Osteocyte (in vitro differentiated cells): ENCODE measurements at places on chromosomes 13 and 19. TPM values are rescaled to one million over a fixed set of nuclear protein-coding genes. Genes with fewer than 3 reads are reported as not detected.

GRCh38 chr19:35986111-35986510 is 8.9 kb upstream of the SDHAF1 start:
- DNase-seq: no peak
- H3K36me3 ChIP-seq: no peaks in the 10 kb centered on the region
- H3K27me3 ChIP-seq: peaks cover 26% of the 10 kb centered on the region

GRCh38 chr19:38425810-38426466 is at the start of gene RASGRP4:
Gene RASGRP4, minus strand, starts transcription at chr19:38426219. Its CDS starts 128 bp downstream, at chr19:38426091.
- peaks cover 21% of the 10 kb centered on the region for H3K27me3 ChIP-seq
- no peaks in the 10 kb centered on the region for H3K36me3 ChIP-seq
- no peak within 1 kb of the TSS for H3K4me3 ChIP-seq
- H3K27ac ChIP-seq: no peak within 1 kb of the TSS
- DNase-seq: no peak
- peaks cover 1% of the 10 kb centered on the region for H3K4me1 ChIP-seq

DNA sequence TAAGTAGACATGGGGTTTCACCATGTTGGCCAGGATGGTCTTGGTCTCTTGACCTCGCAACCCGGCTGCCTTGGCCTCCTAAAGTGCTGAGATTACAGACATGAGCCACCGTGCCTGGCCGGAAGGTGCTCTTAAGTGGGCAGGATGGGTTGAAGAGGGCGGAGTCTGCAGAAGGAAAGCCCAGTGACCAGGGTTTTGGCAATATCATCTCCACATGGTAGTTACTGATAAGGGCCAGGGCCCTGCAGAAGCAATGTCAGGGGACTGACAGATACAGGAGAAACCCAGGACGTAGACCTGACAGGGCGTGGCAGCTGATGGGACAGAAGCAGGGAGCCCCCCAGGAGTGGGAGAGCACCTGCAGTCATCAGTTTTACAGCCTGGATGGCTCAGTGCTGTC is 45.7 kb upstream of the RNF113B start:
- DNase-seq: no peak
- H3K27me3 ChIP-seq: no peaks in the 10 kb centered on the region
- H3K27ac ChIP-seq: no peak overlapping the region
- H3K36me3 ChIP-seq: peaks cover 31% of the 10 kb centered on the region

Gene ANGPTL8
- not detected in 2 replicates for total RNA-seq

DNA sequence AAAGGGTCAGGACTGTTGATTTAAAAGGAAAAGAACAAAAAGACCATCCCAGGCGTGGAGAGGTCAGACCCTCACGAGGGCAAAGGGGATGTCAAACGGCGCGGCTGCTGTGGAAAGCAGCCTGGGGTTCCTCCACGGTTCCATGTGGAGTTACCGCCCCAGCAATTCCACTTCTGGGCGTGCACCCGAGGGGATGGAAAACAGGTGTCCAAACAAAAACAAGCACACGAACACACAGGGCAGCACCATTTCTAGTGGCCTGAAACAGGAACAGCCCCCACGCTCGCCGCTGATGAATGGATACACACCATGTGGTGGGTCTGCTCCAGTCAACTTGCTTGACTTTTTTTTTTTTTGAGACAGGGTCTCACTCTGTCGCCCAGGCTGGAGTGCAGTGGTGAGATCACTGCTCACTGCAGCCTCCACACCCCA is 11.2 kb downstream of the AP3D1 start:
- peak overlapping the region; percentile 44 for H3K27ac ChIP-seq
- no peak overlapping the region for H3K4me3 ChIP-seq
- H3K36me3 ChIP-seq: peaks cover 12% of the 10 kb centered on the region
- DNase-seq: no peak

Gene ZNF573
- 12.7 and 13.3 TPM in 2 replicates for total RNA-seq

GRCh38 chr19:51799034-51799773 is 4.2 kb downstream of the FPR3 start:
- H3K4me1 ChIP-seq: no peaks in the 10 kb centered on the region
- no peaks in the 10 kb centered on the region for H3K36me3 ChIP-seq
- H3K27me3 ChIP-seq: no peaks in the 10 kb centered on the region

DNA sequence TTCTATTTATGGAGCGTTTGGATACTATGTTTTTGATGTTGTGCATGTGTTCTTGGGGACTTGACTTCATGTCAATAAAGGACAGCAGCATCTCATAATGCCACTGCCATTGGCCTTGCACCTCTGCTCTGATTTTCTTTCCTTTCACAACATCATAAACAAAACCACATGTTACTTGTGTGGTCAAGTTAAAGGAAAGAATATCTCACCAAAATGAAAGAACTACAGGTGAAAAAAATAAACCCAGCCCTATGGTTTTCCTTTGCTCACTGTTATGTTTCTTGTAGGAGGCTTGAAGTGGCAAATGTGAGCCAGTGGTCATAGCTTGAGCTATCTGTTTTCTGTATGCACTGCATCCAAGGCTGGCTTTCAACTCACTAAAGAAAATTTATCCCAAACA is 240.4 kb downstream of the KCNRG start:
- H3K27me3 ChIP-seq: peaks cover 8% of the 10 kb centered on the region
- H3K4me3 ChIP-seq: no peak overlapping the region
- H3K36me3 ChIP-seq: no peaks in the 10 kb centered on the region
- H3K27ac ChIP-seq: no peak overlapping the region

- H3K4me1 ChIP-seq: peaks cover 3% of the 10 kb centered on the region
- no peak for DNase-seq
- no peak overlapping the region for H3K4me3 ChIP-seq
- H3K36me3 ChIP-seq: no peaks in the 10 kb centered on the region
Measured at GRCh38 chr19:48137411-48137810, 26.8 kb upstream of the PLA2G4C start.

- peaks cover 9% of the 10 kb centered on the region for H3K4me1 ChIP-seq
- no peak overlapping the region for H3K4me3 ChIP-seq
Measured at GRCh38 chr19:34989298-34989697, 10.8 kb upstream of the GRAMD1A start.

Gene PRR22
- 2.0 and 3.1 TPM in 2 replicates for total RNA-seq

DNA sequence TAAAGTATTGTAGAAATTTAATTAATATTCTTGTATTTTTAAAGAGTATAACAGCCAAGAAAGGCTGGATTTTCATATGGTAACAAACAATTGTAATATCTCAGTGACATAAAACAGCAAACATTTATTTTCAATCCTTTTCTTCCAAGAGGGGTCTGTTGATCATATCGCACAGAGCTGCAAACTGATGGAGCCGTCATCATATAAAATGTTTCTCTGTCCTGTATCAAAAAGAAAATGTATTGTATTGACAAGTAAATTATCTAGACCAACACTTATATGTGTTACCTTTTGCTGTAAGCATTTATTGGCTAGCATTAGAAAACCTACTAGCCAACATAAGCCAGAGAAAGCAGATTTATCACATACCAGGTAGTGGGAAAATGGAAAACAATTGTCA is 2861.4 kb upstream of the PCDH20 start:
- peaks cover 4% of the 10 kb centered on the region for H3K36me3 ChIP-seq
- H3K27ac ChIP-seq: no peak overlapping the region
- peaks cover 14% of the 10 kb centered on the region for H3K4me1 ChIP-seq
- no peak overlapping the region for H3K4me3 ChIP-seq
- DNase-seq: no peak

- no peaks in the 10 kb centered on the region for H3K36me3 ChIP-seq
- H3K4me3 ChIP-seq: no peak overlapping the region
- peaks cover 7% of the 10 kb centered on the region for H3K4me1 ChIP-seq
- H3K27me3 ChIP-seq: no peaks in the 10 kb centered on the region
- DNase-seq: no peak
Measured at GRCh38 chr13:90640976-90641375, 706.5 kb upstream of the MIR17HG start.

GRCh38 chr13:100163375-100163774 is 74.5 kb downstream of the PCCA start:
- no peak for DNase-seq
- peaks cover 27% of the 10 kb centered on the region for H3K36me3 ChIP-seq
- peaks cover 15% of the 10 kb centered on the region for H3K4me1 ChIP-seq
- H3K27ac ChIP-seq: no peak overlapping the region
- no peaks in the 10 kb centered on the region for H3K27me3 ChIP-seq

GRCh38 chr19:34480491-34480890 is 1.1 kb upstream of the WTIP start:
- H3K27me3 ChIP-seq: no peaks in the 10 kb centered on the region
- DNase-seq: no peak
- no peak overlapping the region for H3K27ac ChIP-seq
- H3K36me3 ChIP-seq: peaks cover 4% of the 10 kb centered on the region
- peak overlapping the region; percentile 60 for H3K4me3 ChIP-seq

DNA sequence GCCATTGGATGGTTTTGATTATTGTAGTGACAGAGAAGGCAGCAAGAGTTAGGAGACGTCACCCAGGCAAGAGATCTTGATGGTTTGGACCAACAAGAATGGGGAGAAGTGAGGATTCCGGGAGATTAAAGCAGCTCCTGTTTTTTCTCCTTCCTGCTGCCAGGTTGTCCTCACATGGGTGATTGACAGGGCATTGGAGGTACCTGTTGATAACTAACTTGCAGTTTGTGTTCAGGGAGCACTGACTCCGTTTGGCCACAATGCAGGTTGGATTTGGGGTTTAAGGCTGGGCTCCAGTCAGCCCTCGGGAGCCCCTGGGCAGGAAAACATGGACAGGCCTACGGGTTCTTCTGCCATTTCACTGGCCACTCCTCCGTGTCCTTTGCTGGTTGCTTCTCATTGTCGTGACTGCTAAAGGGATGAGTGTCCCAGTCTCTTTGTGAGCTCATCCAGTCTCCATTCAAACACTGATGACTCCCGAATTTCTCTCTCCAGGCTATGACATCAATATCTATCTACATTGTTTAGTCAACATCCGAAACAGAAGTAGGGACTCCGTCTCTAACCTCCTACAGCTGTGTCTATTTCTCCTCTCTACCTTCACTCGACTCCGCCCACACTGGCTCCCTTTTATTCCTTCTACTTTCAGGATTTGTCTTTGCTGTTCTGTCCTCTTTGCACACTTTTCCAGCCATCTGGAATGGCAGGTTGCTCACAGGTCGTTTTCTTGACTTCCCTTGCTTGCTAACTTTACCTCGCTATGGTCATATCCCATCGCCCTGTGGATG is 1.3 kb upstream of the PTOV1 start:
- H3K4me3 ChIP-seq: peak overlapping the region; percentile 87
- peaks cover 56% of the 10 kb centered on the region for H3K4me1 ChIP-seq
- H3K27me3 ChIP-seq: no peaks in the 10 kb centered on the region

GRCh38 chr13:104314321-104314720 is 1248.1 kb upstream of the SLC10A2 start:
- H3K36me3 ChIP-seq: no peaks in the 10 kb centered on the region
- DNase-seq: no peak
- H3K4me3 ChIP-seq: no peak overlapping the region

Gene PSG11
- not detected in 2 replicates for total RNA-seq

Gene ONECUT3
- total RNA-seq: not detected in 2 replicates

Gene ZNF564
- 10.7 and 12.9 TPM in 2 replicates for total RNA-seq

DNA sequence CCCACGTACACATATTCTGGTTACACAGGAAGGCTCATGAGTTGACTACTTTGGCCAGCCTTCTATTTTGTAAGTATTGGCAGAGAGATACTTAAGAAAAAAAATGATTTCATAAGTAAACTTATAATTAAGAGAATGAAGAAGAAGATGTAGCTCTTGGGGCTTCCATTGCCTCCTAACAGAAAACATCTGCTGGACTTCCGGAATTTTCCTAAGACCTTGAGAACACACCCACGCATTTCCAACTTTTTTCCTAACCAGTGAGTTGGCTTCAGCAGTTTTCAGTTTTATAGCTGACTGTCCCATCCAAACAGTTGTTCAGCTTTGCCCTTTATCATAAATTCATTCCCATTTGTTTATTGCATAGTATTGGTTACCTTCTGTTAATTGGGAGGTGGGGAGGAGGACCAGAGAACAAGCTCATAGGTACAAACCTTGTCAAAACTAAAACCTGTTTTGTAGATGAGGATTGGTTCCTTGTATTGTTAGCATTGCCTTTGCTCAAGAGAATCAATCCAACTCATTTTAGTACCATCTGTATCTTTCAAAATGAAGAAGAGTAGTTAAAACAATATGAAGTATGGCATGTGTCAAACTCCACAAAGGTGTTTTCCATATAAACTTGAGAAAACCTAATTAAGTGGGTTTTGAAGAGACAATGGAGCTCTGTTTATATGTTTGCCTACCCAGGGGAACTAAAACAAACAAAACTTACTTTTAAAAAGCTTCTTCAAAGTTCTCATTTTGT is 93.9 kb downstream of the COL4A2 start:
- H3K27me3 ChIP-seq: no peaks in the 10 kb centered on the region
- H3K4me3 ChIP-seq: no peak overlapping the region
- peaks cover 97% of the 10 kb centered on the region for H3K4me1 ChIP-seq
- H3K36me3 ChIP-seq: peaks cover 38% of the 10 kb centered on the region
- no peak for DNase-seq

Gene TUBB4A
- total RNA-seq: not detected in 2 replicates

Gene FGF22
- 0.81 TPM in 1 of 2 replicates, not detected in the other for total RNA-seq

- no peak for DNase-seq
- peaks cover 15% of the 10 kb centered on the region for H3K36me3 ChIP-seq
- peak overlapping the region; percentile 60 for H3K27ac ChIP-seq
- H3K4me1 ChIP-seq: peaks cover 65% of the 10 kb centered on the region
- H3K4me3 ChIP-seq: no peak overlapping the region
- H3K27me3 ChIP-seq: no peaks in the 10 kb centered on the region
Measured at GRCh38 chr13:75764251-75764925, 128.3 kb downstream of the LMO7 start.

Gene OSCAR
- 0.32 and 0.47 TPM in 2 replicates for total RNA-seq

GRCh38 chr19:41219924-41220567 is 1.0 kb downstream of the AXL start:
- H3K27me3 ChIP-seq: no peaks in the 10 kb centered on the region
- no peak for DNase-seq
- H3K36me3 ChIP-seq: peaks cover 11% of the 10 kb centered on the region
